AG20443 (cell line): ENCODE measurements at places on chromosomes 1 and 21.

DNA sequence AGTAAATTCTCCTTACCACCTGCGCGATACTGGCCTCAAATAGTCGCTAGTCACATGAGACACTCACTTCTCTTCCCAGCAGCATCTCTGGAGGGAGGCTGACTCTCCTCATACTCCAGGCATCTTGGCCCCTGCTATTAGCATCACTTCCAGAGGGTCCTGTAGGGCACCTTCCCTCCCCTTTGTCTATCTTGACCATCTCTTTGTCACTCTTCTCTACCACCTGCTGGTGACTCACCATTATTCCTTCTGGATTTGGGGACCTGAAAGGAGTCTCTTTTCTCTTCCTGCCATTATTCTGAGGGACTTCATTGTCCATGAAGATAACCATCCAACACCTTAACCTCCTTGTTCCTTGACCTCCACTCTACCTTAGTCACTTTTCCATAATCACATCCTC is 31.7 kb upstream of the GPR37L1 start:
- no peak for DNase-seq

- DNase-seq, result no peak
Observed at GRCh38 chr1:115225993-115226685, 111.9 kb downstream of the NGF start.

DNA sequence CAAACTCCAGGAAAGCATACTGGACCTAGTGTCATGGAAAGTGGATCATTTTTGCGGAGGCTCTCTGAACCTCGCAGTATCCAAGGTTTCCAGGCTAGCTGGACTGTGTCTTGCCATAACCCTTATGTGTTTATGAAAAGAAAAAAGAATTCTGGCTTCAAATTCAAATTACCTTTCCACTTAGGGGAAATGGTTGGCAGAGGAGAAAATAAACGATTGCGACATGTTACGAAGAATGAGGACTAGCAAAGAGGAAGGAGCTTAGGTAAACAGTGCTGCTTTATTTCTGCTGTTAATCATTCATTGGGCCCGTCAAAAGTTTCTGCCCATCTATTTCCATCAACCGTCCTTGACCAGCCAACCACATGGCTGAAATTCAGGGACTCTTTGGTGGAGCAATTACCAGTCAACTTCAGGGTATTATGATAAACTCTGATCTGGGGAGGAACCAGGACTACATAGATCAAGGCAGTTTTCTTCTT is at the start of gene C4BPA:
Gene C4BPA, plus strand, starts transcription at position 342 of the 482 bp plus-strand sequence. CDS start 8,793 bp downstream, outside the sequence.
- no peak for DNase-seq

DNA sequence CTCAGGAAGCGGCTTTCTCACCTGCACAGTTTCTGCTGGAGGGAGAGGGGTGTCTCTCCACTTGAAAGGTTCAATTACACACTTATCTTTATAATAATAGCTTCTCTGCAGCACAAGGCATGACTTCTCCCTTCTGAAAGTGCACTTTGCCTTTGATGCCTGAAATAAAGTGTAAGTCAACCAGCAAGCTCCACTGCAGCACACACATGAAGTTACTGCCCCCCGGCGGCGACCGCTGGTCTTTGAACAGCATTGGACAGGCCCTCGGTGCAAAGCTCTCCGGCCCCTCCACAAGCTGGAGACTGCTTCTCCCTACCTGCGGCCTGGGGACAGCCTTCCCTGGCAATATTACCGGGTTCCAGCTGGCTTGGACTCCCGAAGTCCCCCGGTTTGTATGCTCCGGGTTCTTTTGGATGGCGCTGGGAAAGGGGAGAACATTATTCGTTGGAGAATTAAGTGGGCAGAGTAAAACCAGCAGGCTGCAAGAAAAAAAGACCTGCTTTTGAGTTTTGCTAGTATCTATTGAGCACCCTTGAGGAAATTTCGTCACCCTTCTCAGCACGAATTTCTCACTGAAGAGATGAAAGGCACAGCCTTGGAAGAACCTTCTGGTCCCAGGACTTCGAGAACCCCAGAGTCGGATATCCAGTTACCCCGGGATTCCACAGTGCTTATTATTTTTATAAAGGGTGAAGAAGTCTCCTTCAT is 11.8 kb downstream of the RCAN1 start:
- peak; percentile 87 for DNase-seq

DNA sequence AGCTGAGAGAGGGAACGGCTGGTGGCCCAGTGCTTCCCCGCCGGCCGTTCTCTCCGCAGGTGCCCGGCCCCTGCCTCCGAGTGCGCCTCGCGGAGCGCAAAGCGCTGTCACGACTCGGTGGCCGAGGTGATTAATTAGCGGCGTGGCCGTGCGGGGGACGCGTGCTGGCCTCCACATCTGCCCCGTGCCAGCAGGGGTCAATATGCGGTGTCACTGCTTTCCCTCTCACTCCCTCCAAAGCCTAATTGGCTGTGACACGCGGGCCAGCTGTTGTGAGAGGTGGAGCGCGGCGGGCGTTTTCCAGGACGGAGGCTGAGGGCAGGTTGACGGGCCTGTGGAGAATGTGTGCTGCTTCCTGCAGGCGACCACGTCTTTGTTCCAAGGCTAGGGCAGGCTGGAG is 239.0 kb downstream of the LMX1A start:
- no peak for DNase-seq

DNA sequence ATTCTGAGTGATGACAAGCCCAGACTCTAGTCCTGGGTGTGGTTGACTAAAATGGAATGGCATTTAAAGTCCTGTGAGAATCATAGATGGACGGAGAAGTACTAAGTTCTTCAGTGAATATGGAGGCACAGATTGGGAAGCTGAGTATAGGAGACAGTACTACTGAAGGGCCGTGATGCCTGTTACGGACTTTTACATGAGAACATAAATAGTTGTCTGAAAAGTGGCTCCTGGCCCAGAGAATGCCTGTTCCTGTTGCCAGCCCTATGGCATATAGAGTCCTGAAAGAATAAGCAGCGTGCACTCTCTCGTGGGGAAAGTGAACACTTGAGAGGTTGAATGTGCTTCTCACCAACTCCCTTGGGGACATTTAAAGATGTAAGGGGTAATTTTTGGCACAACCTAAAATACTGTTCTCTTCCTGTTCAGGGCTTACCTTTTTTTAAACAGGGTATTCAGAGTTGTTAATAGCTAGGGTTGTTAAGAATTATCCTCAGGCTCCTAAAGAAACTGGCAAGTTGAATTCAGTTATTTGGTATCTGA is 20.4 kb downstream of the CCT8 start:
- no peak for DNase-seq

DNA sequence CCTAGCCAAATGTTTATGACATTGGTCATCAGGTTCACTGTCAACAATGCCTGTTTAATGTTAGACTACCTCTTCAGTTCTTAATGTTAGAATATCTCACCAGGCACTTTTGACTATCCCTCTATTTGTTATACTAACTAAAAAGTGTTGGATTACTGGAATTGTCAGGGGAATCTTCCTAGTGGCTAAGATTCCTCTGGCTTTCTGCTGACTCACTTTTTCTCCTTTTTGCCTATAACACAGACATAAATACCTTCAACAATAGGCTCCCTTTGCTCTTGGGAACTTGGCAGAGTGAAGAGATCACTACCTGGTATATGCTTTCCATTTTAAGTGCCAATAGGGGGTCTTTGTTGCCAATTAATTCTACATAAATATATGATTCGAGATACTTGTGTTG is 68.5 kb downstream of the TMEM200B start:
- no peak for DNase-seq

- DNase-seq, result no peak
Observed at GRCh38 chr1:219051547-219051946, 122.1 kb upstream of the LYPLAL1 start.

DNA sequence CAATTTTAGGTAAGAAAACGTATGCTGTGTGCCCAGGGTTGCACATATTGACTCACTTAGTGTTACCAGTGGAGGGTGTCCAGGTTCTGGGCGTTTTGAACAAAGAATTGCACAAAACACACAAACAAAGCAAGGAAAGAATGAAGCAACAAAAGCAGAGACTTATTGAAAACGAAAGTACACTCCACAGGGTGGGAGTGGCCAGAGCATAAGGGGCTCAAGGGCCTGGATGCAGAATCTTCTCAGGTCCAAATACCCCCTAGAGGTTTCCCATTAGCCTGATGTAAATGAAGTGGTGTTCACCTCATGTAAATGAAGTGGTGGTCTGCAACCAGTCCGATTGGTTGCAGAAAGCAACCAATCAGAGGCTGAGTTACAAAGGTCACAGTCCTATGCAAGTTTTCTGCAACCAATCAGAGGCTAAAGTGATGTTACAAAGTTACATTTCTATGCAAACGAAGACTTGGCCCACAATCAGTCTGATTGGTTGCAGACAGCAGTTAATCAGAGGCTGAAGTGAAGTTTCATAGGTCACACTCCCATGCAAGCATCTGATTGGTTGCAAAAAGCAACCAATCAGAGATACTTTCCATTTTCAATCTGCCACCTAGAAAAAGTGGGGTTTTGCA is 228.3 kb downstream of the ST6GALNAC3 start:
- no peak for DNase-seq

- no peak for DNase-seq
Observed at GRCh38 chr1:234551032-234551378, 59.0 kb downstream of the IRF2BP2 start.

- no peak for DNase-seq
Observed at GRCh38 chr1:2145946-2146835, 48.4 kb downstream of the FAAP20 start.

DNA sequence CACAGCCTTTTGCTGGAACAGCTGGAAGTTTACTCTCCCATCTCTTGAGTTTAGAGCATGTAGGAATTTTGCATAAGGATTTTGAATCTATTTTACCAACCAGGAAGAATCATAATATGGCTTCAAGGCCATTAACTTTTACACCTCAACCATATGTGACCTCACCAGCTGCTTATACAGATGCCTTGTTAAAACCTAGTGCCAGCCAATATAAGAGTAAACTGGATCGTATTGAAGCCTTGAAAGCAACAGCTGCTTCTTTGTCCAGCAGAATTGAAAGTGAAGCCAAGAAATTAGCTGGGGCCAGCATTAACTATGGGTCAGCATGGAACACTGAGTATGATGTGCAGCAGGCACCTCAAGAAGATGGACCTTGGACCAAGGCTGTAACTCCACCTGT is 65.4 kb downstream of the CEP350 start:
- DNase-seq, result no peak

- DNase-seq, result peak; percentile 81
Observed at GRCh38 chr1:93988634-93989350, 79.6 kb upstream of the GCLM start.

DNA sequence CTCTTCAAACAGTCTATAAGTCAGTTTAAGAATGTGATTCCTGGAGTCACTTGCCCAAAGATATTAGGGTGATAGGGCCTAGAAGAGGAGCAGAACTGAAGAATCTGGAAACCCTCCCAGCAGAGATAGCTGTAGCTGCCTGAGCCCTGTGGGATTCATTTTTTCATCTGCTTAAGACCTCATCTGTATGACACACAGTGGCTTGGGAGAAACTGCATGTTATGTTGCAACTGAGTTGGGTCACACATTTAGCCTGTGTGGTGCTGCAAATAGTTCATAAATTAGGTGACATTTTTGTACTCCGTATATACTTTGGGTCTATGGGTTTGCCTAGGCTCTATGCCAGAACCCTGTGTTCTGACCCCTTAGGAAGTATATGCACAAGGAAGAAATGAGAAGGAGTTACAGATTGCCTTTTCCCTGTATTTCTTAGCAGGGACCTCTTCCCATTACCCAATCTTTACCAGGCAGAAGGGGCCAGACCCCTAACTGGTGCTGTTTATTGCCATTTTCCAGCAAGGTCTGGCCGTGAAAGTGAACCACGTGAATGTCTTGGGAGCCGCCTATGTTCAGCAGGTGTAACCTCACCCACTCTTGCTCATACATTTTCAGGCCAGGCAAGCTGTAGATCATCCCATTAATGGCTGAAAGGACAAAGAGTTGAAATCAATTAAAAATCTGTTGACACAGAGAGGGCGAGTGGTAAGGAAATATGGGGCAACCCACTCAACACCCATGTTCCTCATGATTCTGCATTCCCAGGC is 41.9 kb upstream of the SLC19A2 start:
- DNase-seq, result peak; percentile 36

- DNase-seq, result peak; percentile 43
Observed at GRCh38 chr1:196660852-196661251, 9.0 kb downstream of the CFH start.

GRCh38 chr1:221712776-221713431 is 29.0 kb downstream of the DUSP10 start:
- no peak for DNase-seq

DNA sequence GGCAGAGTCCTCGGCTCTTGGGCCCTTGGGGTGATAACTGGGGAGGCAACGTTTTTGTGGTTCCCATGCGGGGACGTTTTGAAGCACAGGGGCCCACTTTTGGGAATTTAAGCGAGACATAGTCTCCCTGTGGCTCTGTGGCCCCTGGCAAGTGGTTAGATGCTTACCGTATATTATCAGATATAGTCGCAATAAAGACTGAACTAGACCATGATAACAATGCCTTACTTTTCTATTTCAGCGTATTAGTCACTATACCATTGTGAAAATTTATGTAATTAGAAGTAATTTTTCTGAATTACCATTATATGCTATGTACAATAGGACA is 538 bp upstream of the RCAN1 start:
- DNase-seq, result no peak

DNA sequence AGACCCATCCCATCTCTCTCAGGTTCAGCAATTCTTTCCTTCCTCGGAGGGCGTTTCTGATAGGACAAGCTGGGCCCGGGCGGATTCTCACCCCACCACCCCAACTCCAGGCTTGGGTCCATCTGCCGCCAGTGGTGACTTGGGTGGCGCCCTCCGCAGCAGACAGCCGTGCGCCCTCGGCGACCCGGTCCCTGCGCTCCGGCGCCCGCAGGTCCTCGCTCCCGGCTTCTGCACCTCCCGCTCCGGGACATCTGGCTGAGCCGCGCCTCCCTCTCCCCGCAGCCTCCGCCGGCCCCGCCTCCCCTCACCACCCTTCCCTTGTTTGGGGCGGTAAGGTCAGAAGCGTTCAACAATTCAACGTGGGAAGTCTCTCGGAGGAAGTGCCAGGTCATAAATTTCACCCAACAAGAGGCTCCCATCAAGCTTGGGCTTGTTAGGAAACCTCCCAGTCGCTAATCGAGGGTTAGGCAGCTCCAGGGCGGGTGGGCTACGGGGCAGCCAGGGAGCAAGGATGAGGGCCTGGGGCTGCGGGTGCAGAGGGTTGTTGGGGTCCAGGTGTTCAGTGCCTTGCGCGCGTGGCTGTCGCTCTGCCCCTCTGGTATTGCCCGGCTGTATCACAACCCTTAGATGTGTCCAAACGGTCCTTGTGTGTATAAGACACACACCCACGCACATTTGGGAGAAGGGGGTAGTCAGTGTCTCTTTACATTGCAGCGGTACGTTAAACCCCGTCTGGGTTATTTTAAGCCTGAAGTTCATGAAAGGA is 39.8 kb downstream of the OLIG1 start:
- no peak for DNase-seq

DNA sequence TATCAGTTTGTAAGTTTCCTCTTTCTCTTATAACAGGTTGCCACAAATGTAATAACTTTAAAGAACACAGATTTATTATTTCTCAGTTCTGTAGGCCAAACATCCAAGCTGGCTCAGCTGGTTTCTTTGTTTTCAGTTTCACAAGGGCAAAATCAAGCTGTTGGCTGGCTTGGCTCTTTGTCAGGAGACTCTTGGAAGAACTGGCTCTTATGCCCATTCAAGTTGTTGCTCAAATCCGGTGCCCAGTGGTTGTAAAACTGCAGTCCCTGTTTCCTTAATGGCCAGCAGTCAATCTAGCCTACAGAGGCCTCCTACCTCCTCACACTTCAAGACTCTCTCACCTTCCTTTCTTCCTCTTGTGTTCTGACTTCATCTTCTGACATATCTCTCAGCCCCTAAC is 1171.0 kb downstream of the MRPL39 start:
- no peak for DNase-seq

- DNase-seq, result no peak
Observed at GRCh38 chr1:94000510-94001282, 91.5 kb upstream of the GCLM start.
